ENCODE measurements at places on chromosomes 4 and X. TPM values are rescaled to one million over a fixed set of nuclear protein-coding genes. Genes with fewer than 3 reads are reported as not detected.

Gene YY2
- 1.6 TPM for total RNA-seq

Gene IQCM
- not detected for total RNA-seq

GRCh38 chrX:151702026-151702714, 6.9 kb downstream of the PRRG3 start:
- DNase-seq: no peak

GRCh38 chrX:7926914-7927258, 327 bp downstream of the PNPLA4 start:
- DNase-seq: no peak

DNA sequence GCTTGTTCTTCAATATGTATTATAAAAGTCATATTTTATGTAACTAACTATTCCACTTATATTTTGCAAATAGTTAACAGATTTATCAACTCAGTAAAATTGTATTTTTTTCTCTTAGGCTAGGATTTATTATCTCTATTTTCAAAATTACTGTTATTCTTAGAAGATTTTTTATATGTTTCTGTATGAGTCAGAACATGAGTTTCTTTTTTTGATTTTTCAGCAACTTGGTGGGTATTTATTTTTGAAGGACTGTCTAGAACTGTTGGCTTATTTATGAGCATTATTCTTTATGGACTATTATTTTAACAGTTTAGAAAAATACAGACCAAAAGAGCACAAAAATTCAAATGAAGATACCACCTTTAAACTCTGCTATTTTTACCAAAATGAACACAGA, 6.8 kb downstream of the AIMP1 start:
- DNase-seq: no peak

- no peak for DNase-seq
Measured at GRCh38 chrX:17931855-17932254, 70.8 kb upstream of the RAI2 start.

DNA sequence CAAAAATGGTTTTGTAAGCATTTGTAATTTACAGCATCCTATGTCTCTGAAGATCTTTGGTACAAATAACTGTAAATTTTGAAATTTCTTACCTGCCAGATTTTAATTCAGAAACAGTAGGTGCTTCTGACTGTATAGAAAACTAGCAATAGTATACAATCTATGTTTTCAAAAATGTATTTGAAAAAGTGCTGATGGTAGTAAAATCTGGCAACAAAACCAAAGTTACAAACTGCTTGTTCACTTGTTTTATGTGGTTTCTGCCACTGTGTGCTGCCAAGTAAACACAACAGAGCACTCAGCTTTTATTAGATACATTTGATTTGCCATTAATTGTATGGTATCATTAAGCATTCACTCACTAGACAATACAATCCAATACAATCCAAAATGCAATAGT, 206.1 kb downstream of the CPE start:
- DNase-seq: no peak

DNA sequence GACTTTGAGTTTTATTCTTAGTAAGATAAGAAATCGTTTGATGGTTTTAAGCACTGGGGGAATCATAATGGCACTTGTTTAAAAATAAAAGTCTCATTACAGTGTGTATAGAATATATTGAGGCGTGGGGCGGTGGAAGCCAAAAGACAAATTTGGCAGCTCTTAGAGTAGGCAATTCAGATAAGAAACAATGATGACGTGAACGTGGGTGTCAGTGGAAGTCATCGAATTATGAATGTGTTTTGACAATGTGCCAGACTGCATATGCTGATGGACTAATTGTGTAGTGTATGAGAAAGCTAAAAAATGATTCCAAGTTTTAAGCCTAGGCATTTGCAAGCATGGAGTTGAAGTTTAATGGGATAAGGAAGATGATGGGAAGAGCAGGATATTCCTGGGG, 35.8 kb downstream of the SPANXD start:
- no peak for DNase-seq

DNA sequence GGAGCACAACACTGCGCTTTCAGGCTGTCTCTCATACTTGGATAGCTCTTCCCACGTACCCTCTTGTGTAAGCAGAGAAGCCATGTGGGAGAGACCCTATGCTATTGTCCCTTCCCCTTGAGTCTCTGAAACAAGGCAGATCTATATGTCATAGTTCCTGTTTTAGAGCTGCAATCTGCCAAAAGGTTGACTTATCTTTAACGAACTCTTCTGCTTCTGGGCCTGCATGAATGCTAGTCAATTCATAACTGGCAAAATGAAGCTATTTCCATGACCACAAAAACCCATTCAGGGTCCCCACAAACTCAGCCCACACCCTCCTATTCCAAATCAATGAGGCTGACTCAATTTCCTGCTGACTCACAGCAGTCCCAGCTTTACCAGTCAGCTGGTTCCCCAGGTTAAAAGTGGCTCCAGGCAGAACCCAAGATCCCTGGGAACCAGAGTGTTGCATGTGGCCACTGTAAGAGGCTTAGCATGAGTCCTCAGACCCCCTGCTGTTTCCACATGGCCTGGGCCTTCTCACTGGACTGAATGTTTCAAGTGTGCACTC, 25.3 kb upstream of the SOD3 start:
- DNase-seq: peak; percentile 82

GRCh38 chr4:143502231-143502630, 11.3 kb upstream of the SMARCA5 start:
- DNase-seq: no peak
